ENCODE measurements at places on chromosomes 3 and 15.

DNA sequence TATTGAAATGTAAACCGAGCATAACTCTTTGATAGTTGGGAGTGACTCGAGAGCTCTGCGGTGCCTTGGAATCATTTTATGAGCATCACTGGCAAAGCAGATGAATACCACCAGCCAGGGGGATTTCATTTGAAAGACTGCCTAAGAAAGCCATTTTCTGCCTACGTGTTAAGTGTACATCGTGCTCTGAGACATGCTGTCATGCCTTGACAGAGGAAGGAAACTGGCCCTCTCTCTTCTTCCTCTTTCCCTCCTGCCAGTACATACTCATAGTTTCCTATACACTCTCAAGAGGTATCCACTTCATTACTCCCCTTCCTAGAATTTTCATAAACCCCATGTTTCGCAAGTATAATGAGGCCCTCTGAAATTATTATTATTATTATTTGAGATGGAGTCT lies 8.8 kb downstream of the BCL2A1 start:
- peak overlapping the region; percentile 76 for H3K27ac ChIP-seq
- H3K36me3 ChIP-seq = peaks cover 42% of the 10 kb centered on the region
- no peak for DNase-seq
- peak overlapping the region; percentile 24 for H3K4me3 ChIP-seq
- no peaks in the 10 kb centered on the region for H3K27me3 ChIP-seq

DNA sequence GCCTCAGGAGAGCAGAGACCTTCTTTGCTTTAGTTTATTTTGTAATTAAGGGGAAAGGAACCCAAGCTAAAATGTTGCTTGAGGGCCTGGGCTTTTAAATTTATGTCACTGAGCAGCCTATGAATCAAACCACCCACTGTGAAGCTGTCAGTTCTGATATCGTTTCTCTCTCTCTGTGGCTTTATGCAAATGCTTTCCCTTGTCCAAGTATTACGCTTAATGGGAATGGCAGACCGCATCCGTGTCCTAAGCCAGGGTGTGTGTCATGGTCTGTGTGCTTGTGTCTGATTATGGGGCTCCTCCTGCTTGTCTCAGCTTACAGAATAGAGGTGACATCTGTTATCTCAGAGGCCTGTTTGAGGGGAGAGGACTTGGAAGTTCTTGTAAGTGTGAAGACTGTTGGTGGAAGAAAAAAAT lies 82.4 kb downstream of the EBLN2 start:
- H3K4me1 ChIP-seq = no peaks in the 10 kb centered on the region
- no peak for DNase-seq
- H3K4me3 ChIP-seq = no peak overlapping the region
- no peak overlapping the region for H3K27ac ChIP-seq
- H3K27me3 ChIP-seq = no peaks in the 10 kb centered on the region

- H3K4me1 ChIP-seq = peaks cover 11% of the 10 kb centered on the region
- no peaks in the 10 kb centered on the region for H3K36me3 ChIP-seq
- H3K27me3 ChIP-seq = no peaks in the 10 kb centered on the region
- no peak for DNase-seq
- H3K4me3 ChIP-seq = no peak overlapping the region
- H3K27ac ChIP-seq = no peak overlapping the region
Measured at GRCh38 chr15:91929509-91929908, 76.0 kb downstream of the SLCO3A1 start.

- H3K4me1 ChIP-seq = no peaks in the 10 kb centered on the region
- no peak overlapping the region for H3K4me3 ChIP-seq
- no peaks in the 10 kb centered on the region for H3K27me3 ChIP-seq
- DNase-seq = no peak
Measured at GRCh38 chr3:86738684-86739083, 252.3 kb downstream of the VGLL3 start.
